ENCODE measurements at places on chromosomes 16 and 17.

DNA sequence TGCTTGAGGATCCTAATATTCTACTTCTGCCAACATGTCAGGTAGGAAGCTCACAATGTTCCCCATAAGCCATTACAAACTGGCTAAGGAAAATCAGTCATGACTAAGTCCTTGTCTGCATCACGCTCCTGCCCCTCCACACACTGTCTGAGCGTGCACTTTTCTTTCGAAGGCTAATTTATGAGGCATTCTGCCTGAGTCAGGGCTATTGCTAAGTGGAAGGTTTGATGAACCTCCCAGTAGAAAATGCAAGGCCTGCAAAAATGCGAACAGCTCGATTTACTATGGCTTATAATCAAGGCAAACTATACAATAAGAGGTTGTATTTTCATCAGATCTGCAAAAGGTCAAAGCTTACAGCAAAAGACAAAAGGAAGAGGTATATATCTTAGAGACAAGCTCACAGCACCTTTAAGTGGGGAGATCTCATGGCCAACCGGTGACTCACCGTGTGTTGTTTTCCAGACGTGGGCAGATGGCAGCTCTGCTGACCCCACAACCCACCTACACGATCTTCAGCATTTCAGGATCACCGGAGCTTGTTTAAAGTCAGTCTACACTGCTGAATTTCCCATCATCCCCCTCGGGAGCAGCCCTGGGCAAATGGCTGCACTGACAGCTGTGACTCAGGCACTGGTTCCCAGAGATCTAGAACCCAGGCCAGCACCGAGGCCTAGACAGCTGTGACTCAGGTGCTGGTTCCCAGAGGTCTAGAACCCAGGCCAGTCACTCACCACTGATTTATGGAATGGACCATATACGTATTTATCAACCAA lies 26.1 kb downstream of the MEAK7 start:
- DNase-seq: no peak

- no peak for DNase-seq
Observed at GRCh38 chr16:62445909-62446308, 409.7 kb upstream of the CDH8 start.

DNA sequence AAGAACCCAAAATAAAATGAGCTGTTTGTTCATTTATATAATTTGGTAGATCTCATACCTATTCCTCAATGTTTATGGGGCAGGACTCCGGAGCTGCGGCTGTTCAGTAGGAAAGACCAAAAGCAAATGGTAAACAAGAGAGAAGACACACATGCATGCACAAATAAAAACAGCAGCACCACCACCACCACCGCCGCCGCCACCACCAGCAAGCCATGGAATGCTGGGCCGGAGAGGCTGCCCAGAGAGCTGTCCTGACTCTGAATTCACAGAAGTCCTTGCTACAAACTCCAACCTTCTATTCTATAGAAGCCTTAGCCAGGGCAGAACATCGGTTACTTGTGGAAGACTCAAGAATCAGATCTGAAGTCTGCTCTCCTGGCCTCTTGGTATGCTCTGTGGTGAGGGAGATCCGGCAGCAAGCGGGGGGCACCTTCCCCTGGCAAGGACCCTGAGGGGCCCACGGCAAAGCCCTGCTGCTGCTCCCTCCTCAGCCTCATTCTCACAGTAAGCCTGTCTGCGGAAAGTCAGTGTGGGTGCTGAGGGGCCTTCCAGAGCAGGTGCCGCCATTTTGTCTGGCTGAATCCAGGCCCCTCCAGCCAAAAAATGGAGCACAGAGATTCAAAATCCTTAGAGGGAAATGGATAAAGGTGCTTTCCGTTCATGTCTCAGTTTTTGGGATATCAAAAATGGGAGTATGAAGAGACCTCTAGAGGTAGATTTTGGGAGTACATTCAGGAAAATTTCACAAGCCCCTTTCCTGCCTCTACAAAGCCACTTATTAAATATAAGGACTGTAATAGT lies 6.4 kb upstream of the FOXJ1 start:
- peak; percentile 43 for DNase-seq

DNA sequence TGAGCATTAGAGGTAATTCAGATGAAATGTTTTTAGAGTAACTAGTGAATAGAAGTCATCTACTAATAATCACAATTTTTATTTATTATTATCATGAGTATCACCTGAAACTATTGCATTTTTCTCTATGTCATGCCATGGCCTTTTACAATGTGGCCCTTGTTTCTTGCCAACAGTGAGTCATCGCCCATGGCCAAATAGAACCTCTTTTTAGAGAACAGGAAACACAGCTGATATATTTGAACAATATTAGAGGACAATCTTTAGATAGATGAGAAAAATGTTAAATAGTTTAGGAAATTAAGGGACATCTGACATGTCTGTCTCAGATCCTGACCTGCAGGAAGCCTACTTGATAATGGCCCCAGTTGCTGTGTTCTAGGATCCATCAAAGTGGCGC lies 1584.4 kb upstream of the GOT2 start:
- no peak for DNase-seq

- DNase-seq: no peak
Observed at GRCh38 chr17:61284174-61284573, 115.5 kb upstream of the TBX2 start.

- DNase-seq: no peak
Observed at GRCh38 chr17:34620458-34620857, 41.1 kb downstream of the TMEM132E start.

DNA sequence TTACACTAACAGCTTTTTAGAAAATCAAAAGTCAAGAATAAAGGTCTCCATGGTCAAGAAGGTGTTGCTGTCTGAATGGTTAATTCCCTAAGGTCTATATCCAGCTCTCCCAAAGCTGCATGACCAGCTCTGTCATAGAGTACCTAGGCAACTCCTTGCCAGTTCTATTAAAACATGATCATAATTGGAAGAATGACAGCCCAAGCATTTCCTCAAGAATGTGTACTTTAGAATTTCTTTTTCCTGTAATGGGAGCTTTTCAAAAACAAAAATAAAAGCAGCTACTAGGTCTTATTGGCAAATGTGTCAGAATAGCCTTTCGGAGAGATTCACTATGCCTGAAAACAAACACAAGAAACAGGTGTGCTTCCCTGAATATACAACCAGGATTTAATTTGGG lies 7.9 kb downstream of the SPOP start:
- DNase-seq: no peak

- peak; percentile 81 for DNase-seq
Observed at GRCh38 chr16:11256661-11257130, 692 bp upstream of the SOCS1 start.

GRCh38 chr16:4115209-4115948 lies 863 bp downstream of the ADCY9 start:
- peak; percentile 79 for DNase-seq

DNA sequence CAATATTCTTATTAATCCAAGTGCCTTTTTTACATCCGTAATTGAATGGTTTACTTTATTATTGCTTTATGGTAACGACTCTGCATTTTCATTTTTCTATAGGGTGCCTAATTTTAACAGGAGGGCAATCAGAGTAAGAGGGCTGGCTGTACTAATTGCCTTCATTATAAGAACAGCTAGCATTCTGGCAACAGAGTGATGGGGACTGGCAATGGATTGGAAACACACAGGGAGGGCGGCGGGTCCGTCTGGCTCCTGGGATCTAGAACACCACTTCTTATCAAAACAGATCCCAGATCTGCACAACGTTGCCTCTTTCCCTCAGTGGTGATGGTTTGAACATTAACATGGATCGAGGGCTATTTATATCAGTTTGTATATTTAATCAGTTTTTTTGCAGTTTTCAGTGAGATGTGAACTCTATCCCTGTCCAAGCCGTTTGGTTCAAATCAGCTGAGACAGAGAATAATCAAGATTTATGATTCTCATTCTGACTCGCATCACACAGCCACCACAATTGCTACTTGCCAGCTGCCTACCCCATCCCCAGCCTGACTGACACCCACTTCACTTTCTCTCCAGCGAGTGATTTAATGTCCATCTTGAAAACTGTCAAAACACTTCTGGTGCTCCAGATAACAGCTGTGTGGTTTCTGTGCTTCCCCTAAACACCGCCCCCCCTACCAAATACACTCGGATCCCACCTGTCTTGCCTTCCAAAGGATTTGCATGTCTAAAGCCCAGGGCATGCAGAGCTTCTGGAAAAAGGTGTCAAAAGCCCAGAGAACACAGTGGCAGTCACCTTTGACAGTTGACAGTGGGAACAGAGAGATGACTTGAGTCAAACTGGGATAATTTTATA lies 327.9 kb downstream of the HS3ST4 start:
- DNase-seq: no peak

DNA sequence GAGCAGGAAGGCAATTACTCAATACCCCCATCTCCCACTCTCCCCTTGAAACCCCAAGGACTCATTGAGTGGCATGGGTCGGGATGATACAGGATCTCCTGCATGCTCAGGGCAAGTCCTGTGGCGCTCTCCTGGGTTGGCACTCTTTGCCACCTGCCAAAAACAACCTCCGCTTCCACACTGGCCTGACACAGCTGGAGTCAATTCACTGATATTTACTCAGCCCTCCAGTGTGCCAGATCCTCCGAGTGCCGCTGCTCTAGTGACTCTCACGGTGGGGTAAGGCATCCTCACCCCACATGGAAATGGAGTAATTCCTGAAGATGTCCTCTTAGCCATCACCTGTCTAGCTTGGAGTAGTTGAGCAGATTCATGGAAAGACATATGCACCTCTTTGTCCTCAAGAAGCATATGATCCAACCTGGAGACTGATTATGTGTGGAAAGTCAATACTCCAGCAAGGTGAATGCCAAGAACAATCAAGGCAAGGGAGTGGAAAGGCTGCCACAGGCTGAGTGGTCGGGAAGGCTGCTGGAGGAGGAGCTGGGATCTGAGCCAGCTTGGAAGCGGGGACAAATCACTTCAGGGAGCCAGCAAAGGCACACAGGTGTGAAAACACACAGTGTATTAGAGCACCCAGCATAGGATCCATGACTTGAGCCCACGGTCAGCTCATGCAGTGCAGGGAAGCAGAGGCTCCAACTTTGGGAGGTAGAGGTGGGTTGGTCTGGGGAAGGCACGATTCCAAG lies 12.6 kb upstream of the GOSR2 start:
- DNase-seq: no peak

- peak; percentile 93 for DNase-seq
Observed at GRCh38 chr17:1122533-1123392, 57.0 kb downstream of the ABR start.

DNA sequence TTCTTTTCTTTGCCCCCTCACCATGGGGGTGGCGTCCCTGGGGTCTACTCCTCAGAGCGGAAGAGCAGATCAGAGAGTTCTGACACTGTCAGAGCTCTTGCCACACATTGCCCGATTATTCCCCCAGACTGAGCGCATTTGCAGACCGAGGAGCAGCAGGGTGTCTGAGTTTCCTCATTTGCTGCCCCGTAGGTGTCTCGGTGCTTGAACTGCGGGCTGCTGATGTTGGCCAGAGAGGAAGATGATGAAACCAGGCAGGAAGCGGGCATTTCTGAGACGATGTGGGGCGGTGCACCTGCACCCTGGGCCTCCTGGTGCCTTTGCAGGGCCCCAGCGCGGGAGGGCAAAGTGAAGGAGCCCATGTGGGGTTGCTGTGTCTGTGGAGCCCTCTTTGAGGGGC lies 55.2 kb downstream of the ARSG start:
- peak; percentile 87 for DNase-seq

DNA sequence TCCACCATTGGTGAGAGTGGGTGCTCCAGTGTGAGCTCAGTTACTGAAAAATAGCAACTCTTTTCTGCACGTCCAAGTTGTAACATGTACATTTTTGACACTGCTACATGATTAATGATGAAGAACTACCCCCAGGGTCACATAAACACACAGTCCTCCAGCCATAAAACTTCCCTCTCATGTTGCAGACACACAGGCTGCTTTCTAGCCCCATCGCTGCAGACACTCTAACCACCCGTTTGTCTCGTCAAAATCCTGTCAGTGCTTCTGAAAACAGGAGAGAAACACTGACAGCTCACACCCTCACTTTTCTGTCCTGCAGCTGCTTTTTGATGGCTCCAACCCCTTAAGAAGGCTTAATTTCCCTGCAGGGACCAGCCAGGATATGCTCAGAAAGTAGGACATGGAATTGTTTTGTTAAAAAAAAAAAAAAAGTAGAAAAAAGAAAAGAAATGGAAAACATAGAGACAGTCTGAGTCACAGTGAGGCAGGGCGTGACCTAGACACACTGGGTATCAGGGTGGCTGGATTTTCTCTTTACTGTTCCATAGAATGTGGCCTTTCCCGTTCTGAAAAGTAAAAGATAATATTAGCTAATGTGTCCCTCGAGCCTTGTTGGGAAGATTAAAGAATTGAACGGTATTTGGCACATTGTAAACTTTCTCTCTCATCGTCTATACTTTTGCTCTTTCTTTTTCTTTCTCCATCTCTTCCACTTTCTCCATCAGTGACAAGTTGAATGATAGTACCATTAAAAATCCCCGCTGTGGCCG lies 20.7 kb upstream of the CCL5 start:
- no peak for DNase-seq

GRCh38 chr17:39009581-39010001 lies 42.4 kb upstream of the FBXO47 start:
- no peak for DNase-seq

GRCh38 chr17:2238432-2239169 lies 65.0 kb downstream of the SMG6 start:
- DNase-seq: no peak

DNA sequence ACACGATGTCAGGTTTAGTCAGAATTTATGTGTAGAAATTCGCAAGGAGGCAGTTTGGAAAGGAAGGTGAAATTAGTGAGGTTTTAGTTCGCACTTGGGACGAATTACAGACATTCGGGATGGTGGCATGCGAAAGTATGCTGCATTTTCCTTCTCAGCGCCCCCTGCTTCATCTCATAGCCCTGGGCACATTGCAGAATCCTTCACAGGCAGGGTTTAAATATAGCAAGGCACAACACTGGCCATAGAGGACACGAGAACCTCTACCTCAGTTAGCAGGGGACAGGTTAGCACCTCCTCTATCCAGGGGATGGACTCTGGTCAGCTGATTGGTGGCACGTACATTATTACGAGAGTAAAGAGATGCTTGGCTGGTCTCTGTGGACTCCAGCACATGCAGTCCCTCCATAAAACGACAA lies 47.5 kb downstream of the MAP2K6 start:
- no peak for DNase-seq

- no peak for DNase-seq
Observed at GRCh38 chr17:50892101-50892776, 26.1 kb upstream of the TOB1 start.

GRCh38 chr17:2695961-2696760 lies 15.4 kb downstream of the CLUH start:
- DNase-seq: peak; percentile 59

DNA sequence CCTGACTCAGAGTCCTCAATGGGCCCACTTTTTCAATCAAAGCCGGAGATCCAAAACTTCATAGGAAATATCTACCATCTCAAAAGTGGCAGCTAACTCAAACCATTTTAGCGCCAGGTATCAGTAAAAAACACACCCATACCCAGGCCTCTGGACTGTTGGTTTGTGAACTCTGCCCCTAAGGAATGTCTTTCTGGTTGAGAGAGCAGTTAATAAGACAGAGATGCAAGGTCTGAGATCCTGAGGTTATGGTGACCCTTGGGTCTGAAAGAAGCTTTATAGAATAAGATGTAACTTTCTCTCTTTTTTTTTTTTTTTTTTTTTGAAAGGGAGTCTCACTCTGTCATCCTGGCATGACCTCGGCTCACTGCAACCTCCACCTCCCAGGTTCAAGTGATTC lies 350.5 kb downstream of the SOX9 start:
- DNase-seq: no peak
